ENCODE measurements at places on chromosomes 12 and 14.
A peak's percentile ranks its signal among the peaks of the same experiment; 100 is the strongest.

GRCh38 chr12:66516133-66516532 lies 162.7 kb downstream of the GRIP1 start:
- no peak for DNase-seq

- DNase-seq, result no peak
Measured at GRCh38 chr12:103495469-103496456, at the start of gene C12orf42. Gene C12orf42, minus strand, starts transcription at chr12:103495968. Its CDS starts 17,542 bp downstream, at chr12:103478426.

GRCh38 chr14:75217508-75218206 lies 41.2 kb upstream of the TMED10 start:
- DNase-seq, result no peak

- no peak for DNase-seq
Measured at GRCh38 chr12:130186651-130187268, 24.5 kb downstream of the FZD10 start.

- DNase-seq, result no peak
Measured at GRCh38 chr12:6032726-6033125, 87.7 kb upstream of the ANO2 start.

DNA sequence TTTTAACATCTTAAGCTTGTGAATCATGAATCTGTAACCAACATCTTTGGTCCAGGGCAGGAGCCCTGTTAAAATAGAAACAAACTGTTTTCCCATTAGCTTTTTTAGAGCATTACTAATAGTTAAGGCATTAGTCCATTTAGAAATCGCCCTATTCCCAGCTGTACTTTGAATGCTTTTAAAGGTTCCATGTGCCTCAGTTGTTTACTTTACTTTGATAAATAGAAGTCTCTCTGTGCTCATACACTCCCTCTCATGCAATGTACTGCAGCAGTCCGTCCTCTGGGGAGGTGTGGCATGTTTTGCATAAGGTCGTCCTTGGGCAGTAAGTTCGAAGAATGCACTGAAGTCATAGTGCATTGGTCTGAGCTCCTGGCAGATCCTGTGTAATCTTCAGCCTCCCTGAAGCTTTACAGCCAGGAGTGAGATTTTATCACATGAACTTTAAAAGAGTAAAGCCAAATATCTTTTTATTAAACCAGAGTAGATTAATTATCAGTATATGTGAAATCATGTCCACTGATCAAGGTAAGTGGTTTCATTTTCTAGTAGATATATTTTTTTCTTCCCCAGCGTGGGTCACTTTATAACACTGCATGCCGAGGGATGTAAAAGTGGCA lies 134.7 kb downstream of the FGD4 start:
- DNase-seq, result no peak

- no peak for DNase-seq
Measured at GRCh38 chr12:34403706-34404376, 381.5 kb downstream of the ALG10 start.

GRCh38 chr12:108446766-108447165 lies 68.3 kb upstream of the FICD start:
- no peak for DNase-seq

DNA sequence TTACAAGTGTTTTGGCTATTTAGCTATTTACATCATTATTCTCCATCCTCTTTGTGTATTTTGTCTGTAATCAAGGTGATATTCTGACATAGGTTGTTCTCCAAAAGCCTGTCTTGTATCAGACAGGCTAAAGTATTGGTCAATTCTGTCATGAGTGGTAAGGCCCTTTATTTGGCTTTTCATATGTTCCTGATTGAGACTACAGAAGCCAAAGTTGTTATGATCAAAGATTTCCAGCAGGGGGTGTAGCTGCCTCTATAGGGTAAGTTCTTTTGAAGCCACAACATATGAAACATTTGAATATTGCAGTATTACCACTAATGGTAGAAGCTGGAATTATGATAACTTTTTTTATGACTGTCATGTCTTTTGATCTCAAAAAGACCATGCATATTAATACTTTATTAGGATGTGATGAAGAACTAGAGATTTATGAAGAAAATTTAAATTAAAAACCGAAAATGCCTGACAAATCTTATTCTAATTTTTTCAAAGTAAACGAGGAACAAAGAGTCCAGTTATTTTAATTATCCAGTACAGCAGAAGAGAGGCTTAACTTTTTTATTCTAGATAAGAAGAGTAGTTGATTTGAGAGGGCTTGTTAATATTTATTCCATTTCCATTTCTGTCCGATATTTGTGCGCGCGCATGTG lies 3.4 kb upstream of the ARHGAP5 start:
- peak; percentile 79 for DNase-seq

DNA sequence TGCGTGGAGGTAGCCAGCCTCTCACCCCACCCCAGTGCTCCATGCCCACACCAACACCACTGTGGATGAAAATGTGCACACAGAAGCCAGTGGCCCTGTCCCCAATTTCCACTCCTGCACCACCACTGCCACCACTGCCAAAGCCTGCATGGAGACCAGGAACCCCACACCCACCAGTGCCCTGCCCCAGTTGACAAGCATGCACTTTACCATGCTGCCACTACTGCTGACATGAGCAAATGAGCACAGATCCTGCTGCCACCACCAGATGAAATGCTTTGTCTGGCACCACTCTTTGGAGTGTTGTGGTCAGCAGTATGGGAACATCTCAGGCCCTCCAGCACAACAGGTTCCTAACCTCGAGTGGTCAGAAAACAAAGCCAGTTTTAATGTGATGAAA lies 104.1 kb downstream of the ATXN7L3B start:
- DNase-seq, result no peak

DNA sequence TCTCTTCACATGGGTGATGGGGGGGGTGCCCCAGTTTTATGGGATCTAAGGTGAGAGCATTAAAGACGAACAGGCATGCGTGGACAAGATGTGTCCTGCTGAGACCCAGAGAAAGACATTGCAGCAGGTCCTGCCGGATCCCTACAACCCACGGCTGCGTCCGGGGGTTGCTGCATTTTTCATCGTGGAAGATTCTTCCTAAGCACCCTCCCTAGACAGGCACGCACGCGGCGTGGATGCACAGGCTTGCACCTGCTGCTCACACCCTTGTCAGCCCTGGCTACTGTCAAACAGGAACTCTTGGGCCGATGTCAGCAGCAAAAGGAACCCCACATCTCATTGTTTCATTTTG lies 280.6 kb upstream of the RTL1 start:
- DNase-seq, result no peak

- no peak for DNase-seq
Measured at GRCh38 chr12:110002676-110003515, 3.7 kb downstream of the ANKRD13A start.

DNA sequence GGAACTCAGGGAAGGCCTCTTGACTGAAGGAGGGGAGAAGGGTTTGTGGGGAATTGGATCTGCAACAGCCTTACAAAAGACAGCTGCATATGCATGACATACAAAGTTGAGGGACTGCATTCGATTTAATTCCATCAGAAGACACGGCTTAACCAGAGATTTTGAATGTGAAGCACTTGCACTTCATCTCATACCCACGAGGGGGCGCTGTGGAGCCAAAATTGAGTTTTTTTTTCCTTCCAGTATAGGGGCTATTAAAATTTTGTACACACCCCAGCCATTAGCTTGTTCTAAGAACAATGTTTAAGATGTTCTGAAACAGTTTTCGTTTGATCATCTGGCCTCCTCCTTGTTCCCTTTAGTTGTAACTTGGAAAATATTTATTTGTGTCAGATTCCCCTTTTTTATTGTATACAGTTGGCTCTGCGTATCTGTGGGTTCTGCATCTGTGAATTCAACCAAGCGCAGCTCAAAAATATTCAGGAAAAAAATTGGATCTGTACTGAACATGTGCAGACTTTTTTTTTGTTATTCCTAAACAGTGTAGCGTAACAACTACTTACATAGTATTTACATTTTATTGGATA lies 1.6 kb downstream of the SUDS3 start:
- DNase-seq, result peak; percentile 86

- DNase-seq, result no peak
Measured at GRCh38 chr12:88253371-88253978, 111.4 kb downstream of the TMTC3 start.

DNA sequence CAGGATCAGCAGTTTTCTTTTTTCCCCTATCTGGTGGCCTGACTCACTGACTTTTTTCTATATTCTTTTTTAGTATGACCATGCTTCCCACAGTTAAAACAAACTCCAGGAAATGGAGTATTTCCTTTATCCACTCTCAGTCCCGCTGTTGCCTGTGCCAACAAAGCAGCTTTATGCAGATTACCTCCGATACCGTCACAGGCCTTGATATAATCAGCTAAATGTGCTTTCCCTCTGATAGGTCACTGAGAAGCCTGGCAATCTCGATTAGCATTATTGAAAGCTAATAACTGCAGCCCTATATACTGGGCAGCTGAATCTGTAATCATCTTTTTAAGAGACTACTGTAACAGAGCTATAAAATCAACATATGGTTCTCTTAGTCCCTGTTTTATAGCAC lies 243.6 kb downstream of the KIF21A start:
- no peak for DNase-seq

DNA sequence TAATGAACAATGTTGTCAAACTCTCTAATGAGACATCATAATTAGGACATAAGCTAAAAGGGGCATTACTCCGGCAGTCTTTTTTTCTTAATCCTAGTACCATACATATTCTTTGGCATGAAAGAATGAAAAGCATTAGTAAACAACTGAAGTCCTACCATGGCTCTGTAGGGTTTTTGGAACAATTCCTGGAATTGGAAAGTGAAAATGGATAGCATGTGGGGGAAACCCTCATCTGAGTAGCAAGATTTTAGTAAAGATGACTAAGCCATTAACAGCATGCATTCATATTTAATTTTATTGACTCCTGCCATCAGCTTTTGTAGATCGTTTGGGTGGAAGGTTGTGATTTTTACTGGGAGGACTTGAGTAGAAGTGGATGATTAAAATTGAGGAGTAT lies 216.2 kb upstream of the PDZRN4 start:
- no peak for DNase-seq

DNA sequence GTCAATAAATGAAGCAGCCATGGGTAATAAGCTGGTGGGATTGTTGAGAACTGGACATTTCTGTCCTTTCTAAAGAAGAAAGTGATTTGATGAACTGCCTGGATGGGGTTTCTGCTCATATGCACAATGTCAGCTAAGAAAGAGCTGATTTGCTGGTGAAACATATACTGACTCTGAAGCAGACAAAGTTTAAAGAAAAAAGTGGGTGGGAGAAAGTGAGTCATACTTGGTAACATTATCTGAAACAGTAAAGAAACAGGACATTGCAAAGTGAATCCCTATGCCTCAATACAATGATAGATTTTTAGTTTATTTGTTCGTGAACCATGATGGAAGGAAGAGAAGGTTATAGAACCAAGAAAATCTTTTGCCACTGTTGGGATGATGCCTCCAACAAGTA lies 95.6 kb upstream of the DNM1L start:
- DNase-seq, result no peak

DNA sequence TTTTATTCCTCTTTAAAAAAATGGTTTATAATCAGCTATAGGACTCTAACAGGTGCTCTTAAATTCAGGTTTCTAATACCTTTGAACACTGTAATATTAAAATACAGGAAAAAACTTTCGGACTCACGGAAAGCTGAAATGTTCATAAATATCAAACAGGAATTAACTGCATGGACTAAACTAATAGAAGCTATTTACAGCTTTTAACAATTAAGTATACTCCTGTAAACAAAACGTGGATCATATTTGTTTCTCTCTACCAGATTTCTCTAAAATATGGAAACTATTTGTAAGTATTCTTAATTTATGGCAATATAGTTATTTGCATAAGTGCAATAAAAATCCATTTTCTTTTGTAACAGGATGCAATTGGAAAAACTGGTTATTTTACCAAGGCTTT lies 108.9 kb upstream of the RESF1 start:
- DNase-seq, result no peak

DNA sequence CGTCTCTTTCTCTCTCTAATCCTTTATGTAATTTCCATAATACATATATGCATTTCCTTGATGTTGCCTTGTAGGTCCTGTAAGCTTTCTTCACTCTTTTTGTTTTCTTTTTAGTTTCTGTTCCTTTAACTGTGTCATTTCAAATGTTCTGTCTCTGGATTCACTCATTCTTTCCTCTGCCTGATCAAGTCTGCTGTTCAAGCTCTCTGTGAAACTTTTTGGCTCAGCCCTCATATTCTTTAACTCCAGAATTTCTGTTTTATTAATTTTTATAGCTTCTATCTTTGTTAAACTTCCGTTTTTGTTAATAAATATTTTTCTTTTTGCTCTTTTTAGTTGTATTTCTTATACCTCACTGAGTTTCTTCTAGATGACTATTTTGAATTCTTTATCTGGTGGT lies 321.3 kb upstream of the LMO3 start:
- no peak for DNase-seq

- DNase-seq, result no peak
Measured at GRCh38 chr12:103455020-103455763, 40.6 kb downstream of the C12orf42 start.

DNA sequence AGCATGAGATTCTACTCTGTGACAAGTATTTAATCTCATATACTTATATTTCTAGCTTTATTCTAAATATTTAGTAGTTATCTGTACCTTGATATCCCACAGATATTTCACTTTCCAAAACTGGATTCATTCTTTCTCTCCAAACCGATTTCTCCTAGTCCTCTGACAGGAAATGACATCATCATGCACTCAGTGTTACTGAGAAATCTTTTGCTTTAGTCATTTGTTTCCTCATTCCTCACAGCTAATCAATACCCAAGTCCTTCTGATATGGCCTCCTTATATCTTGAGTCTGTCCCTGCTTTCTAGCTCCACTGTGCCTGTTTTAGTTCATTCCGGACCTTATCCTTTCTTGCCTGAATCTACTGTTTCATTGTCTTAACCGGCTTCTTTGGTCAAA lies 39.4 kb upstream of the E2F7 start:
- no peak for DNase-seq

DNA sequence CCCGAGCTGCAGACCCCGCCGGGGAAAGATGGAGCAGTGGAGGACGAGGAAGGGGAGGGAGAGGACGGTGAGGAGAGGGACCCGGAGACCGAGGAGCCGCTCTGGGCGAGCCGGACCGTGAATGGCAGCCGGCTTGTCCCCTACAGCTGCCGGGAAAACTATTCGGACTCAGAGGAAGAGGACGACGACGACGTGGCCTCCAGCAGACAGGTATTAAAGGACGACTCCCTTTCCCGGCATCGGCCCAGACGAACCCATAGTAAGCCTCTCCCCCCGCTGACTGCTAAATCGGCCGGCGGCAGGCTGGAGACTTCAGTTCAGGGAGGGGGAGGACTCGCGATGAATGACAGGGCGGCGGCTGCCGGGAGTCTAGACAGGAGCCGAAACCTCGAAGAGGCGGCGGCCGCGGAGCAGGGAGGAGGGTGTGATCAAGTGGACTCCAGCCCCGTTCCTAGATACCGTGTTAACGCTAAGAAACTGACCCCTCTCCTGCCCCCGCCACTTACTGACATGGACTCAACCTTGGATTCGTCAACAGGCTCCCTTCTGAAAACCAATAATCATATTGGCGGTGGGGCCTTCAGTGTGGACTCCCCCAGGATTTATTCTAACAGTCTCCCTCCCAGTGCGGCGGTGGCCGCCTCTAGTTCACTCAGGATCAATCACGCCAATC lies 962 bp downstream of the LEMD3 start:
- peak; percentile 72 for DNase-seq

- no peak for DNase-seq
Measured at GRCh38 chr12:132788375-132789098, 26.9 kb upstream of the ANKLE2 start.

Data from hematopoietic multipotent progenitor cell treated with erythropoietin and hydrocortisone succinate and interleukin-3 and kit ligand, for 17 days (in vitro differentiated cells).